CD4-positive, alpha-beta T cell treated with Interleukin-4 for 1 hour (primary cell): ENCODE measurements at places on chromosomes 4 and X.

DNA sequence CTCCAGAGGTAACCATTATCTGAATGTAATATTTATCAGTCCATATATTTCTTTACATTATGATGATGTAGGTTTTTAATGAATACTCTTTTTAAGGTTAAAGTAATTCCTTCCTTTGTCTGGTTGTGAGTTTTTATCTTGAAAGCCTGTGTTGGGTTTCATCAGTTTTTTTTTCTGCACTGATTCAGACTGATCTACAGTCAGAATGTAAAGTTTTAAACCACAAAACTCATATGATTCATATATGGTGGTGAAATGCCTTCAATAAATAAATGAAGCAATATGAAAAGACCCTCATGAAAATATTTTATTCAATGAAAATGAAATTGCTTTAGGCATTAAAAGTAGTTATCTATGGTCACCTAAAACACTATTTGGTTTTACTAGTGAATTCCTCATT is 47.1 kb downstream of the SORBS2 start:
- no peak for DNase-seq

GRCh38 chr4:88018466-88018865 is 11.0 kb downstream of the PKD2 start:
- DNase-seq: no peak

- no peak for DNase-seq
Observed at GRCh38 chr4:179165000-179165738, 1722.9 kb upstream of the AGA start.

GRCh38 chr4:7238300-7238960 is 46.1 kb downstream of the SORCS2 start:
- DNase-seq: no peak

DNA sequence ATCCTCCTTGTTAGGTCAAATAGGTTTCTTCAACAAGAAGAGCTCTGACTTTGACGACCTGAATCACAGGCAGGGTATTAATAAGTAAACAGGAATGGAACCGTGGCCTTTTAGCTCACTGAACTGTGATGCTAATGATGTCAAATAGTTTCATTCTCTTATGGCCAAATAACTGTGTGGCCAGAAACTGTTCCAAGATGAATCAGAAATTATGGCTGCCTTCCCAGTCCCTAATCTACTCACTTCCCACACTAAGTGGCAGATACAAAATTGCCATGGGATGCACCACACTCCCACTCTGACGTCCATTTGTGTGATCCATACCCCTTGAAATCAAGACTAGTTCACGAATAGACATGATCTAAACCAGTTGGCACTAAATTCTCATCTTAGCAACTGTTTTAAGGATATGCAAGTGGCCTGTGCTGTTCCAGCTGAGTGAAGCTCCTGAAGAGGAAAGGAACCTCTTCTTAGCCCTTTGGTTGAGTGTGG is 455.4 kb downstream of the IL15 start:
- no peak for DNase-seq

GRCh38 chr4:187469627-187470026 is 525.9 kb upstream of the ZFP42 start:
- no peak for DNase-seq

- DNase-seq: no peak
Observed at GRCh38 chr4:127124919-127125318, 507.8 kb upstream of the INTU start.

DNA sequence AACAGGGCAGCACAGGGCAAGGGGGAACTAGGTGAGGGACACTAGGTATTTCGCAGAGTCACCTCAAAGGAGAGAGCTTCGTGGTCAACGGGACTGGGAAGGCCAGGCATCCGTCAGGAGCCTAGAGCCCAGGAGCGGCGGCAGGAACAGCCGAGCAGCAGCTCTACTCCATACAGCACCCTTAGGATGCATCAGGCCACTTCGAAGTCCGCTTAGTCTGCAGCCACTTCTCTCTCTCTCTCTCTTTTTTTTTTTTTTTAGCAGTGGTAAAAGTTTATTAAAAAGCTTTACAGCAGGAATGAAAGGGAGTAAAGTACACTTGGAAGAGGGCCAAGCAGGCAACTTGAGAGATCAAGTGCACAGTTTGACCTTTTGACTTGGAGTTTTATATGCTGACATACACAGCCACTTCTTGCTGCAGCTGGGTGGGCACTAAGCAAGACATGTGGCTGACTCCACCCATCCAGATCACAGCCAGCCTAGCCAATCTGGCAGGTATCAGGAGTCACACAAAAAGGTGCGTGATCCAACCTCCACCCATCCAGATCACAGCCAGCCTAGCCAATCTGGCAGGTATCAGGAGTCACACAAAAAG is 209.7 kb upstream of the RADX start:
- DNase-seq: no peak

GRCh38 chr4:140427919-140428471 is 547 bp upstream of the CLGN start:
- DNase-seq: no peak

- no peak for DNase-seq
Observed at GRCh38 chr4:139761461-139761860, 95.8 kb downstream of the MGST2 start.

- no peak for DNase-seq
Observed at GRCh38 chr4:28357990-28358389, 1497.3 kb downstream of the STIM2 start.

GRCh38 chrX:103793545-103793940 is 16.9 kb downstream of the PLP1 start:
- no peak for DNase-seq

DNA sequence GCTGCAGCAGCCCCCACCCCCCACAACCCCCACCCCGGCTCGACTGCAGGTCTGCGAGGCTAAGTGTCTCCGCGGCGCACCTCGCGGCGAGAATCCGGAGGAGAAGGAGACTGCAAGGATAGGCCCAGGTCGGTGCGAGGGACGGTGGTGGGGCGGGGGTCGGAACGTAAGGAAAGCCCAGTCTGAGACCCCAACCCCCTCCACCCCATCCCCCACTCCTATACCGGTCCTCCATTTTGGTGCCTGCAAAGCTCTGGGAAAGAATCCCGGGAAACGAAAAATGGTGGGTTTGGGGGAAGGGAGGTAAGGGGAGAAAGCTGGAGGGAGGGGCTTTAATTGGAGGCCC is 614 bp downstream of the BEX3 start:
- no peak for DNase-seq
